Panc1 (cell line): ENCODE measurements at places on chromosomes 11 and 22. TPM values are rescaled to one million over a fixed set of nuclear protein-coding genes. Genes with fewer than 3 reads are reported as not detected.

ANO5 gene
- total RNA-seq: 1.7 TPM

SLC22A6 gene
- not detected for total RNA-seq

FAM180B gene
- not detected for total RNA-seq

OR5B21 gene
- total RNA-seq: not detected

GPR83 gene
- 0.05 TPM for total RNA-seq

HEPN1 gene
- not detected for total RNA-seq

OTOG gene
- not detected for total RNA-seq

IL18 gene
- total RNA-seq: 22.5 TPM

ACRV1 gene
- total RNA-seq: 0.26 TPM

OR2AG2 gene
- 0.18 TPM for total RNA-seq

TRIM44 gene
- 80.3 TPM for total RNA-seq

FIBIN gene
- not detected for total RNA-seq

SMIM35 gene
- total RNA-seq: not detected

PDGFB gene
- 78.0 TPM for total RNA-seq

CNTF gene
- 3.0 TPM for total RNA-seq

EFCAB6 gene
- 0.21 TPM for total RNA-seq

MTA2 gene
- total RNA-seq: 163 TPM

SELENOO gene
- total RNA-seq: 34.3 TPM

CREBZF gene
- 75.8 TPM for total RNA-seq

KRTAP5-10 gene
- total RNA-seq: not detected

DERL3 gene
- 1.0 TPM for total RNA-seq

MS4A6E gene
- not detected for total RNA-seq

RAPSN gene
- 1.8 TPM for total RNA-seq

CABP4 gene
- not detected for total RNA-seq

SYTL2 gene
- 132 TPM for total RNA-seq

PUS3 gene
- 15.1 TPM for total RNA-seq

THYN1 gene
- total RNA-seq: 33.6 TPM

MYOD1 gene
- total RNA-seq: not detected

ANKK1 gene
- 0.08 TPM for total RNA-seq

MYBPC3 gene
- not detected for total RNA-seq

NCAPD3 gene
- 75.9 TPM for total RNA-seq

OR5A1 gene
- not detected for total RNA-seq

GRAP2 gene
- 0.54 TPM for total RNA-seq

TIGD3 gene
- 2.4 TPM for total RNA-seq
